Pulmonary artery endothelial cell (primary cell): ENCODE measurements at places on chromosomes 6 and 20. TPM values are rescaled to one million over a fixed set of nuclear protein-coding genes. Genes with fewer than 3 reads are reported as not detected.

GSTA5 gene
- total RNA-seq = not detected in 2 replicates

DNA sequence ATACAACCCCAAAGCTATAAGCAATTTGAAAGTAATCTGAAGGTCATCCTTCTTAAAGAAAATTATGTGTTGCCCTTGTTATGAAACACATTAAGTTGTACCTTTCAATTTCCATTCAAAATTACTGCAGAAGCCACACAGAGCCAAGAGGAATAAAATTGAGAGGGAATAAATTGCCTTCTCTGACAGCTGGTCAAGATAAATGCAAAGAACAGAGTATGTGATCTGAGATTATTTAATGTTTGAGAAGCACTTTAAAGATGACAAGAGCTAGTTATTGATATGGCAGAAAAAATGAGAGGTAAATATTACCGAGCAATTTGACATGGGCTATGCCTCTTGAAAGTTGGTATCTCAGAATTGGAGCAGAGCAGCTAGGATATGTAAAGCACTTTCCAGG lies 61.6 kb downstream of the TRDN start:
- DNase-seq = no peak

- DNase-seq = no peak
Measured at GRCh38 chr6:130128326-130128725, 94.4 kb downstream of the SAMD3 start.

LY6G6C gene
- total RNA-seq = not detected in 2 replicates

DNA sequence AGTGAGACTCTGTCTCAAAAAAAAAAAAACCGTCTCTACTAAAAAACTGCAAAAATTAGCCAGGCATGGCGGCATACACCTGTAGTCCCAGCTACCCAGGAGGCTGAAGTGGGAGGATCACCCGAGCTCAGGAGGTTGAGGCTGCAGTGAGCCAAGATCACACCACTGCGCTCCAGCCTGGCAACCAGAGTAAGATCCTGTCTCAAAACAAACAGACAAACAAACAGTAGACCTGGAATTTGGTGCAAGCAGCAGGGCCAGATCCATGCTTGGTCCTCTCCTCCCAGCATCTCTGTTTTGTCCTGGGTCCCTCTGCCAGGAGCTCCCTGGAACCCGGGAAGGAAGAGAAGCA lies 11.6 kb downstream of the RIPOR3 start:
- no peak for DNase-seq

MMP24 gene
- 0.33 and 0.78 TPM in 2 replicates for total RNA-seq
